ENCODE measurements at places on chromosomes 1 and 21.

- DNase-seq = peak; percentile 13
Observed at GRCh38 chr1:91502672-91503184, 2.1 kb downstream of the CDC7 start.

DNA sequence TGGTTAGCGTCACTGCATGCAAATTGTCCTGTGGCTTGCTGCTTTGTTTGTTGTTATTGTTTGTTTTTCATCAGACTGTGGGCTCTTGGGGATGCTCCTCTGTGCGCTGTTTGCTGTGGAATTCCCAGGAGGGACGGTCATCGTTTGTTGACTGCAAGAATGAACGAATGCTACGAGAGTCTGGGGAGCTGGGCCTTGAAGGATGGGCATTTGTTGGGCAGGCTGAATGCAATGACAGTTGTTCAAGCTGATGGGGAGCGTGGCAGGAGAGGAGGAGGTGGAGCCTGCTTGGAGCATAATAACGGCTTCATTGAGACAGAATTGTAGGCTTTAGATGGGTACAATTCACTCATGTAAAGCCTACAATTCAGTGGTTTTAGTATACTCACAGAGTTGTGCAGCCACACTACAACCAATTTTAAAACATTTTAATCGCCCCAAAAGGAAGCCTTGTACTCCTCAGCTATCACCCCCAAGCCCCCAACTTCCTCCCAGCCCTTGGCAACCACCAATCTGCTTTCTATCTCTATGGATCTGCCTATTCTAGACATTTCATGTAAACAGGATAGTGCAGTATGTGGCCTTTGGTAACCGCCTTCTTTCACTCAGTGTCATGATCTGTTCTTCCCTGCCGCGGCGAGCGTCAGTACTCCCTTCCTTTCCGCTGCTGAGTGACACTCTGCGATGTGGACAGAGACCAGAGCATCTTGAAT is 190.2 kb downstream of the CAMTA1 start:
- DNase-seq = no peak

GRCh38 chr1:34060187-34060730 is 104.8 kb downstream of the CSMD2 start:
- no peak for DNase-seq

GRCh38 chr1:209539576-209539975 is 43.9 kb upstream of the CAMK1G start:
- DNase-seq = no peak

- DNase-seq = no peak
Observed at GRCh38 chr1:205633421-205633976, 1.7 kb upstream of the ELK4 start.

- DNase-seq = peak; percentile 96
Observed at GRCh38 chr1:153533689-153534201, 2.0 kb downstream of the S100A6 start.

GRCh38 chr1:21491488-21492355 is 17.5 kb upstream of the ALPL start:
- DNase-seq = no peak

- DNase-seq = no peak
Observed at GRCh38 chr1:226073184-226073950, 10.9 kb downstream of the H3-3A start.

GRCh38 chr1:164511001-164511705 is 47.8 kb upstream of the PBX1 start:
- DNase-seq = no peak

- no peak for DNase-seq
Observed at GRCh38 chr1:92951141-92951582, 10.1 kb downstream of the DIPK1A start.

DNA sequence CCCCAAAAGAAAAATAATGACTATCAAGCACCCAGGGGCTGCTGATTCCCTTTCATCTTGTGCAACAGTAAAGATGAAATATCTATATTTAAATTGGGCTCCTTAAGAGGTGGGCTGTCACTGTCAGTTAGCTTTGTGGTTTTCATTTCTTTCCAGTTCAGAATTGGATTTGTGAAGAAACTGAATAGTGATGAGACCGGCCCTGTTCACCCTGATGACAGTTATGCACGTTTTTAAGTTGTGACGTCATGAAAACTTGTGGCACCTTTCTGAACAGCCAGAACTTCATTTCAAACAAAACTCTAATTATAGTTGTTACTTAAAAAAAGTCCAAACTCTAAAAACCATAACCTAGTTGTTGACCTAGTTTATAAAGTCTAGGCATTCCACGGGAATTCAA is 125.9 kb downstream of the RUNX1 start:
- no peak for DNase-seq

DNA sequence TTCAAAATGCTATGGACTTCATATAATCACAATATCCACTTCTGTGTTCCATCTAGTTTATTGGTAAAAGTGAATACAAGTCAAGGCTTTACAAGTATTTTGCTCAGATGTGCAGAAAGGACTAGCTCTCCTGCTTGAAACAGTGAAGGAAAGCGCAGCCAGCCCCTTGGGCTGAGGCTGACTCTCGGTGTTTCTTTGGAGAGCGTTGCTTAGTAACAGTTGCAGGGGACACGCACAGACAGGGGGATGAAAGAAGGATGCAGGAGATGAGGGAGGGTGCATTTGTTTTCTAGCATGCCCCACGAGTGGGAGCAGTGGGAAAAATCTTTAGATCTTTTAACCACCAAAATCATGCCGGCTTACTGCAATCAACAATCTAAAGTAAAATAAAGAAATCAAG is 9.1 kb downstream of the PYCR2 start:
- no peak for DNase-seq

- DNase-seq = peak; percentile 19
Observed at GRCh38 chr1:5938101-5938646, 54.1 kb downstream of the NPHP4 start.

GRCh38 chr1:58406301-58407071 is 140.0 kb downstream of the OMA1 start:
- no peak for DNase-seq

DNA sequence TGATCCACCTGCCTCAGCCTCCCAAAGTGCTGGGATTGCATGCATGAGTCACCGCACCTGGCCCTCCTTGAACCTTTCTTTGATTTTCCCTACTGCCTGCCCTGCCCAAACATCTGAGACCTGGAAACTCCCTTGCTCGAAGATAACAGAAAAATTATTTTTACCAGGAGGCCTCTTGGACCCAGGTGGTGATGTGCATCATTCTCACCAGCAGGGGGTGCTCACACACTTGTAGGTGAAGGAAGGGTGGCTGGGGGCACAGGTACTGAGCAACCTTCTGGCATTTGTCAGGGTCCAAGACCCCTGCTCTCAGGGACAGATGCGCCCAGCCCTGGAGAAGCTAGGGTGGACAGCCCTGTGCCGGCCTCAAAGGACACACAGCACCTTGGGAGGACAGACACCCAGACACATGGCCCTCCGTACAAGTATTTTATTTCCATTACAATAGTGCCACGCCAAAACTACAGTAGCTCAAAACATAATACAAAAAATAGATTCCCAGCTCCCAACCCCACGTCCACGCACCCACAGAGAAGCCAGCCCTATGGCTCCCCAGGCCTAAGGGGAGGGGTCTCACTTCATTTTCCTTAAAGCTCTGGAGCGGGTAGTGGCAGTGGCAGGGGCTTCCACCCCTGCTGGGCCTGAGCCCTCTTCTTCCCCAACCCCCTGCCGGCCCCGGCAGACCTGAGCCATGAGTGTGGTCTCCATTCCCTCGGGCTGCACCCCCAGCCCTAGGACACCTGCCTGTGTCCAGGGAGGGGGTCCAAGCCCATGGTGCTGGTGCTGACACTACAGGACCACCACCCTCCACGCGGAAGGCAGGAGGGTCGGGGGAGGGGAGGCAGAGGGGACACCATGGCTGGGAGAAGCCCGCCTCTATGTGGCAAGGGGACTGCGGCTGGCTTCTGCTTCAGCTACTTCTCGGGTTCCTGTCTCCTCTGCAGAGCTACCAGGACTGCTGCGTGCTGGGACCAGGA is 40.4 kb upstream of the EIF4G3 start:
- no peak for DNase-seq

DNA sequence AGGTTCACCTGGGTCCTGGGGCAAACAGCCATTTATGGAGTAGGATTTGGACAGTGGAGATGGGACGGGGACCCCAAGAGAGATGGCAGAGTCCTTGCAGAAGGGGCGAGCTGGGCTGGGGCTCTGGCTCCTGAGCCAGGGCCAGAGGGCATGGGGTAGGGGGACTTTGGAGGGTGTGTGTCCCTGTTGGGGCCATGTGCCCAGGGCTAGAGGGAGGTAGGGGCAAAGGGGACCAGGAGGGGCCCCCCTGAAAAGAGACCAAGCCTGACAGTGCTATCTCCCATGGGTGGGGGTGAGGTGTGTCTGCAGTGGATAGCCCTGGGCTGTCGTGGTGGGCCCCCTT is 92.3 kb downstream of the TRIM11 start:
- DNase-seq = no peak

GRCh38 chr1:242824435-242824834 is 299.9 kb upstream of the PLD5 start:
- peak; percentile 49 for DNase-seq

- peak; percentile 30 for DNase-seq
Observed at GRCh38 chr1:92310185-92310597, 11.3 kb downstream of the RPAP2 start.

GRCh38 chr1:169899519-169900217 is 6.0 kb upstream of the SCYL3 start:
- DNase-seq = no peak

DNA sequence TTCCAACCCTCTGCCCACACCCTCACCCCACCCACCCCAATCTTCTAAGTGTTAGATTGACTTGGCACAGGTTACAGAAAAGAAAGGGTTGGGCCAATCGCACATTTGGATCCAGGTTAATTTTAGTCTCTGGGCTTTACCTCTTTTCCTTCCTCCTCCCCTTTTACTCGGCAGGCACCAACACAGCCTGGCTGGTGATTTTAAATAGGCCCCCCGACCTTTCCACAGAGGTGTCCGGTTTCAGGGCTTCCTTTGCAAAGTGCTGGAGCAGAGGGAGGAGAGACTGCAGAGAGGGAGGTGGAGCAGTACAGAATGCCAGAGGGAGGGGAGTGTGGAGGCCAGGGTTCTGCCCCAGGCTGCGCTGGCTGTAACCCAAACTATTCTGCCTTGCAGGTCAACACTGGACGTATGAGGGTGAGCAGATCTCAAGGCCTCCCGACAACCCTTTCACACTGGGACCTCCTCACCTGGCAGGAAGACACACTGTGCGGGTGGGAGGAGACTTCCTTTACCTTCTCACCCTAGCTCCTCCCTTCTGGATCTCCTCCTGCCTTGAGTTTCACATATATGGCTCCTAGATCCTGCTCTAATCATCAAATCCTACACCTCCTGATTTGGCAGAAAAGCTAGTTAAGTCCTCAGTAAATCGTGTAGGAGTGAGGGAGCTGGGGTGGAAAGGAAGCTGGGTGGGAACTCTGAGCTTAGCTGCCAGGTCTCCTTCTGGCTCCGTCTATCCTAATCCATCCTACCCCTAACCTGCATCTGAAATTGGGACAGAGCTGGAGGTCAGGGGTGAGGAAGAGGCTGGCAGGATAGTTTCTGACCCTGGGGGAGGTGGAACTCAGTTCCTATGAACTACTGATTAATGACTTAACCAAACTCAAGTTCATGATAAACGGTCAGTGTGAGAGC is 2.4 kb downstream of the CA14 start:
- no peak for DNase-seq

DNA sequence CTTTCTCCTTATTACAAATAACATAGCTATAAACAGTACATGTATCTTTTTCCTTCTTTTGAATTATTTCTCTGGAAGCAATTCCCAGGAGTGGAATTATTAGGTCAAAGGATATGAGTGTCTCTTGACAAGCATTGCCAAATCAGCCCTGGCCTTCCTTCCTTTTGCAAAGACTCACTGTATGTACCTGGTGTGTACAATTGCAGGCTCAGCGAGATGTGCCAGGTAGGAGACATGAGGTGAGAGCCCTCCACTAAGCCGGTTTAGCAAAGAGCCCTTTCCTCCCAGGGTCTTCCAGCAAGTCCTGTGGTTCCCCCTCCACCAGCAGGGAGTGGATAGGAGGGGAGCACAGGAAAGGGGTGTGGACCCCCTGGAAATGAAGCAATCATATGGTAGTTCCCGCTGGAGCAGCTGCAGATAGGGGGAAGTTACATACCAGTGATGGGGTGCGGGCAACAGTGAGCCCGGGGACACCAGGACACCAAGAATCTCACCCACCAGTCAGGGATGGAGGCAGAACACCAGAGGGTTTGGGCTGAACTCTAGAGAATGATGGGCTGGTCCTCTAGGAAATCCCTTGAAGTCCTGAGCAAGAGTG is 18.3 kb downstream of the RCSD1 start:
- no peak for DNase-seq

GRCh38 chr1:38512789-38513188 is 346.8 kb downstream of the RRAGC start:
- DNase-seq = no peak

DNA sequence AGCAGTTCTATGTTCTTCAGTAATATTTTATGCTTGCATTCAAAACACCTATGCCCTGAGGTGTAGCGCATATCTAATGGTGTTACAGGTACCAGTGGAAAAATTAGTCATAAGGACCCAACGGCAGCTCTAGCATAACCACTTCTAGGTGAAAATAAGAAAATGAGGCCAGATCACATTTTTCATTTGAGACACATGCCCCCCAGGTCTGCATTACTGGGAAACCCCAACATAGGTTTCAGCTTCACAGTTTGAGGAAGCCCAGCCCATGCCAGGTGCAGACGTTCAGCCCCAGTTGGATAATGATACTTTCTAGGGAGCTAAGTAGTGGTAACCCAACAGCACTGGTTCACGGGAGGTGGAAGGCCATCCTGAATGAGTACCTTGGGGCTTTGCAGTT is 129.8 kb downstream of the CNIH3 start:
- no peak for DNase-seq

DNA sequence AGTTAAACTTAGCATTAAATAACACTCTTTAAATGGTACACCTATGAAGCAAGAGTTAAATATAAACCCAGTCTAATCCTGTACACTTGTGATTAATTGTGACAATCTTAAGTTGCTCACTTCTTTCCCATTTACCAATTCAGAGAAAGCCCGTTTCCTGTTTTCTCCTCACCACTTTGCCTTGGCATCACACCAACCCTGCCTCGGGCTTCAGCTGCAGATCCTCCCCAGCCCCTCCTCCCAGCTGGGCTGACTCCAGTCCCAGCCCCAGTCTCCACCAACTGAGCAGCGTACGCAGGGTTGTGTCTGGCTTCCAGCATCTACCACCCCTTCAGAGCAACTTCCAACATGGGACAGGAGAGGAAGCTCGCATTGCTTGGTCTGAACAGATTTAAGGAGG is 4.1 kb downstream of the PYCR2 start:
- DNase-seq = no peak

DNA sequence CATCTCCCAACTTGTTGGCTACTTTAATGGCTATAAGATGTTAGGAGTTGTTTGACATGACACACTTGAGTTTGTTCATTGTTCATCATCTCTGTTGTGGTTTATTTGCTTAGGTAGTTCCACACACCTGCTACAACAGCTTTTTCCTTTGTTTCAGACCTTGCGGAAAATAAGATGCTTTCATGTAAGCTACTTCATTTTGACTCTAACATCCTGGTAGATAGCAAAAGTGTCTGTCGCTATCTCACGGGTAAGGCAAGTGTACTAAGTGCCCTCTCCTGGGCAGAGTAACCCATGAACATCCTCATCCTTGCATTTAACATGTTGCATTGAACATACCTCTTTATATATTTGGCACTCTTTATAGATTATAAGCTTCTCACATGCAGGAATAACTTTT is 1.6 kb upstream of the OR10T2 start:
- DNase-seq = no peak

- no peak for DNase-seq
Observed at GRCh38 chr21:33880626-33881025, 35.0 kb downstream of the ATP5PO start.

All from RCC 7860 (cell line).